ENCODE measurements at places on chromosomes 2 and 18. TPM values are rescaled to one million over a fixed set of nuclear protein-coding genes. Genes with fewer than 3 reads are reported as not detected.

DNA sequence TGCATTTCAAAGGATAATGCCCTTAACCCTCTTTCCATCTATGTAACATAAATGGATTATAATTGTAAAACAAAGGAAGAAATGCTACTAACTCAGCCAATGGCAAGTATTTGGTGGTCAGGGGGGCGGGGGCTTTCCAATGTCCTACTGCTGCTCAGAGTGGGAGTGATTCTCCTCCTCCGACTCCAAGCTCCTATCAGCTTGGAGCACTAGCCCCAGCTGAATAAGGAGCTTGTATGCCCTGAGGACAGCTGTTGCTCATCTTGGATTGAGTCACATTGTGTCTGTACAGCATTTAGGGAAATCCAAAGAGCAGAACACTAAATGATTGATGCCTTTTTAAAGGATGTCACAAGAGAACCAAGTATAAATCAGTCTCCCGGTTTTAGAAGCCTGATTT is 105.6 kb upstream of the ZNF521 start:
- ATAC-seq = no peak

DNA sequence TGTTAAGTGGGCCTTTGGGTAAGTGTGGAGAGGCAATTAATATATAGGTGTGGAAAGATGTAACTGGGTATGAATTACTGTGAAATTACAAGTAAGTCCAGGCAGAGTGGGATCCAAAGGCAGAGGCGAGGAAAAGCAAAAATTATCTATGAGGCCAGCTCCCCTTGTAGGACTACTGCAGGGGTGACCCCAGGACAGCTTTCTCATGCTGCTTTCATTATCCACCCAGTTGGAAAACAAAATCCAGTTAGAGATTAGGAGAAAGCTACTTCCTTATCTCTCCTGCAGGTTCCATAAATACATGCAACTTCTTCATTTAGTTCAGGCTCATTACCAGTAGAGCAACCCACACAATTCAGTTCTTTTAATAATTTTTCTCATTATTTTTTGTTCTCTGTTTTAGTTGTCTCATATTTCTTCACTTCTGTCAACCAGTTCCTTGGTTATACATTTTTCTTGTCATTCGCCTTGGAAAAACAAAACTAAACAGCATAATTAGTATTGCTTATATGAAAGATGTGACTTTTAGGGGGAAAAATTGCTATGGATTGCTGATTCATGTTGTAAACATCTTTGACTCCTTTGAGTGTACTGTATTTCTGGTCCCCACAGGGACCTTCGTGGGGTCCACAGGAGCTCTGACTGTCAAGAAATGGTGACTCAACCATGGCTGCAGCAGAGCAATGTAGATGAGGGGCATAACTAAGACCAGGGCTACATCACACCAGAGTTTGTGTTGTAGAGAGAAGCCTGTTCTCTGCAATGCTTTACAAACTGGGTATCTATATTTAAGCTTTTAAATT is 110.4 kb upstream of the PARD3B start:
- no peak for ATAC-seq

GRCh38 chr2:66790651-66791181 is 355.8 kb downstream of the MEIS1 start:
- ATAC-seq = peak; percentile 58

GRCh38 chr2:30371028-30371689 is 75.9 kb upstream of the LCLAT1 start:
- ATAC-seq = no peak

DNA sequence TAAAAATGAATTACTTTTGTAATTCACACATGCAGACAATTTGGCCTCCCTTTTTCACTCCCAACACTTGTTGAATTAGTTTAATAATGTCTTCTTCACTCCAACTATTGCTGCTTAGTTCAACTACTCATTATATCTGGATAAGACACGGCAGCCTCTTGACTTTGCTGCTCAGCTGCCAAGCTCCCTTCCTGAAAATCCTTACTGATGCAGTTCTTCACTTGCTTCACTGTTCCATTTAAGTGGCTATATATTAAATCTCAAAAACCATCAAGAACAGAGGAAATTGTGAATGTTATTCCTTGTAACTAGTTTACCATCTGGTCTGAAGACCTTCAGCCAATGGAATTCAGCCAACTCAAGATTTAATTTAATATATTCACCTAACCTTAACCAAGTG is 127.1 kb downstream of the NCOA1 start:
- no peak for ATAC-seq

GRCh38 chr18:56044239-56044638 is 456.2 kb upstream of the TCF4 start:
- no peak for ATAC-seq

- peak; percentile 35 for ATAC-seq
Measured at GRCh38 chr2:39593439-39594393, 72.0 kb upstream of the TMEM178A start.

GRCh38 chr2:190404487-190404886 is 3.7 kb upstream of the MFSD6 start:
- peak; percentile 70 for ATAC-seq

- ATAC-seq = no peak
Measured at GRCh38 chr2:222362336-222362735, 62.0 kb upstream of the SGPP2 start.

MAPRE3 gene
- 6.9 TPM for total RNA-seq

DYNAP gene
- 26.2 TPM for total RNA-seq

GKN2 gene
- not detected for total RNA-seq
